ENCODE measurements at places on chromosomes 16 and 17. TPM values are rescaled to one million over a fixed set of nuclear protein-coding genes. Genes with fewer than 3 reads are reported as not detected.

DNA sequence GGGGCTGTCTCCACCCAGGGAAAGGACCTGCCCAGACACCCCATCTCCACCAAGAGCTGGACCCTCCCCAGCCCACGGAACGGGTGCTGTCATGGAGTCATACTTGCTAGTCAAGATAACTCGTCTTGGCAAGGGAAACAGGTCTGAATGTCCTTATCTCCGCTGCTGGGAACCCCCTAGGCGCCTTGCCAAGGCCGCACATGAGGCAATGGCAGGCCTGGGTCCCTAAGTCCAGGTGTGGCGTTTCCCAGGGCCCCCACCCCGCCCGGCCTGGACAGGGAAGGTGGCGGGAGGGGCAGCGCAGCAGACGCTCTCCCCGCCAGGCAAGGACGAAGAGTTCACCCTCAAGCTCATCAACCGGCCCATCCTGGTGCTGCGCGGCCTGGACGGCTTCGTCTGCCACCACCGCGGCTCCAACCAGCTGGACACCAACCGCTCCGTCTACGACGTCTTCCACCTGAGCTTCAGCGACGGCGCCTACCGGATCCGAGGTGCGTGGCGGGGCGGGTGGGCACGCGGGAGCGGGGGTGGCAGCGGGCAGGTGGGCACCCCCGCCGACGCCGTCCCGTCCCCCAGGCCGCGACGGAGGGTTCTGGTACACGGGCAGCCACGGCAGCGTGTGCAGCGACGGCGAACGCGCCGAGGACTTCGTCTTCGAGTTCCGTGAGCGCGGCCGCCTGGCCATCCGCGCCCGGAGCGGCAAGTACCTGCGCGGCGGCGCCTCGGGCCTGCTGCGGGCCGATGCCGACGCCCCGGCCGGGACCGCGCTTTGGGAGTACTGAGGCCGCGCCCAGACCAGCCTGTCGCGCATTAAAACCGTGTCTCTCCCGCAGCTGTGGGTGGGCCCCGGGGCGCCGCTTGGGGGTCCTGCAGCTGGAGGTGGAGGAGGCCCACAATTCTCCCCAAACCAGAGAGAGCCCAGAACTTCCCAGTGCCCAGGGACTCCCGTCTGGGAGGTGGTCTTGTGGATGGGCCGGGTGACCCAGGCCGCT is 8.4 kb downstream of the FSCN2 start:
- no peak for DNase-seq

GRCh38 chr17:82339634-82340580 is 6.3 kb upstream of the SECTM1 start:
- DNase-seq, result no peak

GRCh38 chr17:48586355-48587258 is 3.4 kb downstream of the HOXB3 start:
- DNase-seq, result no peak

DNA sequence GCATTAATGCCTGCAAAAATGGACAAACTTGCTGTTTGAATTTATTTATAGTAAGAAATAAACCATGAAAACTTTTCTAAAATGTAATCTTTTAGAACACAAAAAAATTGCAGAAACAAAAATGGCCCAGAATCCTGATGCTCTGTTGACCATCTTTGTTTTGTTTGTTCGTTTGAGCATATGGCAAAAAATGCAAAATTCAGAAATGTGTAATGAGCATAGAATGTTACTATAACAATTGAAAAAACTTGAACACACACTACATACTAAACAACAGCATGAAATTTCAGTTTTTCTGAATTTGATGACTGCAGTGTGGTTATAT is 1.1 kb upstream of the KPNA2 start:
- DNase-seq, result no peak

- DNase-seq, result no peak
Observed at GRCh38 chr17:43416998-43417890, 18.5 kb downstream of the ARL4D start.

DNA sequence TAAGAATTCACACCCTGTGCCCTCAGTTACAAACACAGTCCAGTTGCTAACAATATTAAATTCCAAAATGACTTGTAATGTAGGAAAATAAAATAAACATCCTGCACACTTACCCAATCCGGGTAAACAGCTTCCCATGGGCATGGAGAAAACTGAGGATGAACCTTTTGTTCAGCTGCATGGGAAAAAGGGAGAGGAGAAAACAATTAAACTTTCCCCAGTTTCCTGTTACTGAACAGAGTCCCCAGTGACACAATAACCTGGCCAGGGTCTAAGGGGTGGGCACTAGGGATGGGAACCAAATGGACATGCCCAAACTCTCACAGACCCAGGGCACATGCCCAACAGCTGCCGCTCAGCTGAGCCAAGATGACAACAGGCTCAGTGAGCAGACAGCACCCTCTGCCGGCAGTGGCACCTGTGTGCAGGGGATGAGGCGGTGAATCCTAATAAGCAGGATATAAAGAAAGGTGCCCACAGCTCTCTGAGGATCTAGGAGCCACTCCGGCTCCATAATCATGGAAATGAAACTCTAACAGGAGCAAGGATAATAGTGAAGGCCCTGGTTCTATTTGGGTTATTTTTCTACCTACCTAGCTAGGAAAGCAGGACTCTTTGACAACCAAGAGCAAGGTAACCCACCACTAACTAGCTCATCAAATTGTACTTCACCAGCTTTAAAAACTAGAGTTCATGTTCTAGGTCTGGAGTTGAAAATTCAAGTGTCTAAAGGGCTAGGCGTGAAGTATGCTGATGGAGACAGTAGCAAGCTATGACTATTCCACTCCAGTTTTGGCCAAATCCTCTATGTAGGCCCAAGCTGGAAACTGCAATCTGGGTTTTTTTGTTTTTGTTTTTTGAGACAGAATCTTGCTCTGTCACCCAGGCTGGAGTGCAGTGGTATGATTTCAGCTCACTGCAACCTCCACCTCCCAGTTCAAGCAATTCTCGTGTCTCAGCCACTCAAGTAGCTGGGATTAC is 58.8 kb downstream of the SMG6 start:
- DNase-seq, result peak; percentile 94

GRCh38 chr17:9006175-9006767 is 15.0 kb upstream of the NTN1 start:
- DNase-seq, result no peak

- no peak for DNase-seq
Observed at GRCh38 chr16:54812229-54812628, 118.4 kb upstream of the IRX5 start.

DNA sequence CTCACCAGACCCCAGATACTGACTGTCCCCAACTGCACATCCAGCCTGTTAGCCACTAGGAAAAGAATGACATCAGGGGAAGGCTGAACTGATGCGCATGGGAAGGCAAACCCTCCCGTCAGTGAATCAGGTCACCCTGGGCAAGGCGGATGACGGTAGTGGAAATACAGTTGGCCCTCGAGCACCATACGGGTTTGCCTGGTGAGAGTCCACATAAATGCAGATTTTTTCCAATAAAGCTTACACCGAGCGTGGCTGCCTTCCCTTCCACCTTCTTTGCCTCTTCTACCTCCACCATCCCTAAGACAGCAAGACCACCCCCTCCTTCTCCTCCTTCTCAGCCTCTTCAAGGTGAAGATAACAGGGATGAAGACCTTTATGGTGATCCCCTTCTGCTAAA is 236.1 kb upstream of the TNRC6C start:
- DNase-seq, result peak; percentile 16

GRCh38 chr16:82440336-82440735 is 186.4 kb upstream of the CDH13 start:
- DNase-seq, result no peak

- no peak for DNase-seq
Observed at GRCh38 chr16:78620291-78620690, 520.8 kb downstream of the WWOX start.

GRCh38 chr17:29613856-29614255 is 8.9 kb downstream of the CORO6 start:
- DNase-seq, result no peak

DNA sequence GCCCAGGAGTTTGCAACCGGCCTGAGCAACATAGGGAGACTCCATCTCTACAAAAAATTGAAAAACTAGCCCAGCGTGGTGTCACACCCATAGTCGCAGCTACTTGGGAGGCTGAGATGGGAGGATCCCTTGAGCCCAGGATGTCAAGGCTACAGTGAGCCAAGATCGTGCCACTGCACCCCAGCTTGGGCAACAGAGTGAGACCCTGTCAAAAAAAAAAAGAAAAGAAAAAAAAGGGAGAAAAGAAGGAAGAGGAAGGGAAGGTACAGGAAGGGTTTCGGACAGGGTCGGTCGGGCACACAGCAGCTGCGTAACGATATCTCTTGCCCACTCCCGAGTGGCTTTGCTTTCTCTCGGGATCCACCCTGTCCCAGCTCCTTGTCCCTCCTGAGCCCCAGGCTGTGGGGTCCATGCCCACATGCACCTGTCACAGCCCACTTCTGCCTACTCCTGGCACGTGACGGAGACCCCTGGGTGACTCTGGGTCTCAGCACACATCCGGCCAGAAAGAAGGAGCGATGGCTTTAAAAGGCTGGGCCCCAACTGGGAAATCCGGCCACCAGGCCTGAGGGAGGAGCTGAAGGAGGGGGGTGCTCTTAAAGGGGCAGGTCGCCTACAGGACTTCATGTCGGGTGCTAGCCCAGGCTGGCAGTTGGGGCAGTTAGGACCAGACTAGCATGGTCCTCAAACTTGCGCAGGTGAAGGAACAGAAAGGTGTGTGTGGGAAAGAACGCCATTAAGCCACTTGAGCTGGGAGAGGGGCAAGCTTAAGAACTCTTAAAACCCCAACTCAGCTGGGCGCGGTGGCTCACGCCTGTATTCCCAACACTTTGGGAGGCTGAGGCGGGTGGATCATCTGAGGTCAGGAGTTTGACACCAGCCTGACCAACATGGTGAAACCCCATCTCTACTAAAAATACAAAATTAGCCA is at the start of gene GHDC:
GHDC (minus strand) TSS at position 526 of the 931 bp plus-strand sequence. CDS start 913 bp downstream, outside the sequence.
- peak; percentile 67 for DNase-seq

- DNase-seq, result no peak
Observed at GRCh38 chr17:9684955-9685621, 39.8 kb downstream of the USP43 start.

DNA sequence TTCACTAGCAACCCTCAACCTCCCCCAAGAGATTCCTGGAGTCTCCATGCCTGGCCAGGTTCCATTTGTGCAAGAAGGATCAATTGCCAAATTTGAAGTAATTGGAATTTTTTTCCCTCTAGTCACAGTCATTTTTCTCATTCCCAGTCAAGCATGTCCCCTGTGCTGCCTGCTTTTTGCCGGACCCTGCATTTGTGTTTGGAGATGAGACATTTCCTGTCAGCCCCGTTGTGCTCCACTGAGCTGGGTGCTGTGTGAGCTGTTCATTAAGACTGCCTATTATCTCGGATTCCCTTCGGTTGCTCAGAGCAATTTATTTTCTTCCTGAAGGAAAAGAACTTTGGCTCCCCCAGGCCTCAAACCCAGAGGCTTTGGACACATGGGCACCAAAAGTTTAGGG is 201.0 kb upstream of the NLRP1 start:
- DNase-seq, result peak; percentile 66

- no peak for DNase-seq
Observed at GRCh38 chr17:78999947-79000395, 9.6 kb downstream of the CANT1 start.

DNA sequence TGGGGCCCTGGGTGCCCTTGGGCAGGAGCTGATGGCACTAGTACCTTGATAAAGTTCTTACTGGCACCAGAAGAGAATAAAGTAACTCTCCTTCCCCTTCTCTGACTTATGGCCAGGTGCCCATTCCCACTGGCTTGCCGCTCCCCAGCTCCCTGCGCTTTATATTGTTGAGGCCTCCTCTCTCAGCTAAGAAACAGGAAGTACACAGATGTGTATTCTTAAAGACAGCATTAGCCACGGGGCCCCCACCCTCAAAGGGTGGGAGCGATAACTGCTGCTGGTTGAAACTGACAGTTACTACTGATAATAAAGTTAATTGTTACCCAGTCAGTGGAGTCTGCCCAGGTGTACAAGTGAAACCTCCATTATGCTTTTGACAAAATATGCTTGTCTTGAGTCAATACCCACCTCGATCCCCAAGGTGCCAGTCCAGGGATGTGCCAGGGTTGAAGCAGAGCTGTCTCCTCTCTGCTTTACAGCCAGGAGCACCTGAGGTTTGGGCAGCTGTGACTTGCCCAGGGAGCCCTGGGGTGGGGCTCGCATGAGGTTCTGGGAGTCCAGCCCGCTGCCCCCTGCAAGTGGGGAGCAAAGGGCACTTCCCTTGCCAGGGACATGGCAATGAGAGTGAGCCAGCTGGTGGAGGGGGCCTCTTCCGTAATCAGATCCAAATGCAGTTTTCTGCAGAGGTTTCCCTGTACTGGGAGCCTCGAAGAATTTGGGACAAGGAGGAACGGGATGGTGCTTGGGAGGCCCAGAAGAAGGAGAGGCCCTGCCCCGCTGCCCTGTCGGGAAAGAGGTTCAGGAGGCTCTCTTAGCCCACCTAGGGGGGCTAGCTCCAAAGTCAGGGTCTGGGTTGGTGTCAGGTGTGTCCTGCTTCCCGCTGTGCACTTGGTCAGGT is 5.4 kb upstream of the CLDN9 start:
- DNase-seq, result no peak

- no peak for DNase-seq
Observed at GRCh38 chr16:26295625-26296304, 604.0 kb downstream of the HS3ST4 start.

The KCNH6 gene
- not detected for total RNA-seq

The CNTD1 gene
- 0.18 TPM for total RNA-seq

The MEIOC gene
- 0.13 TPM for total RNA-seq

The GRAPL gene
- total RNA-seq, result not detected

The DNAH17 gene
- not detected for total RNA-seq

The AOC3 gene
- not detected for total RNA-seq

The RECQL5 gene
- 15.7 TPM for total RNA-seq

The SGCA gene
- total RNA-seq, result not detected

The NMRAL1 gene
- total RNA-seq, result 14.5 TPM

The SMIM36 gene
- total RNA-seq, result not detected

The MYH4 gene
- total RNA-seq, result not detected

The SULT1A2 gene
- not detected for total RNA-seq

The SYCE1L gene
- total RNA-seq, result 0.32 TPM

The STH gene
- total RNA-seq, result not detected

All from SJSA1 (cell line).